Stimulated activated CD8-positive, alpha-beta memory T cell treated with anti-CD3 and anti-CD28 coated beads, Interleukin-2, amount 100 ng/mL, for 1 hour (primary cell): ENCODE measurements at places on chromosomes 7 and 10.

DNA sequence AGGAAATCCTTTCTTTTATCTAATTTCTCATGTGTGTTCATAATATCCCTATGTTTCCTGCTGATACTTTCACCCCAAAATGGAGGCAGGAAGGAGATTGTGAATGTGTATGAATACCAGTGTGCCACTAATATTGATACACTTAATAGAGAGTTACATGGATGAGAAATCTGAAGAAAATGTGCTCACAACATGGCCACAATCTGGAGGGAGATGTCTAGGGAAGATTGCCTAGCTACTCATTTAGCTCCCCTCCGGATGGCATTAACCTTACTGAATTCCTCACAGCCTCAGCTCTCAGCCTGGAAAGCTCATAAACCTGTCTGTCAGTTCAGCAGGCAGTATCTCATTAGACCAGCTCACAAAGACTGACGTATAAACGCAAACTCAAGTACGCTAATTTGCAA, 23.4 kb upstream of the DMTF1 start:
- DNase-seq: no peak

- DNase-seq: no peak
Measured at GRCh38 chr7:55469271-55469681, 103.0 kb downstream of the VOPP1 start.

GRCh38 chr10:60663850-60664249, 114.4 kb upstream of the CDK1 start:
- no peak for DNase-seq

GRCh38 chr7:108114117-108114841, 15.9 kb downstream of the LAMB4 start:
- DNase-seq: no peak

DNA sequence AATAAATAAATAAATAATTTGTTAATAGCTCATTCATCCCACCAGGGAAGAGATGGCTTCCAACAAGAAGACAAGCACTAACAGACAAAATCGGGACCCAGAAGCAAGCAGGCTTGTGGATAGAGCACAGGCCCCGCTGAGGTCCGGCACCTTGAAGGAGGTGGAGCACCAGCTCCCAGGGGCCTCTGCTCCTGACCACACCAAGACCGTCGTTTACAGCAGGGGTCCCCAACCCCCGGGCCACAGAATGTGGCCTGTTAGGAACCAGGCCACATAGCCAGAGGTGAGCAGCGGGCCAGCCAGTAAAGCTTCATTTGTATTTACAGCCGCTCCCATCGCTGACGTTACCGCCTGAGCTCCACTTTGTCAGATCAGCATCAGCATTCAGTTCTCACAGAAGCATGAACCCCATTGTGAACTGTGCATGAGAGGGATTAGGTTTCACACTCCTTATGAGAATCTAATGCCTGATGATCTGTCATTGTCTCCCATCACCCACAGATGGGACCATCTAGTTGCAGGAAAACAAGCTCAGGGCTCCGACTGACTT, 33.3 kb upstream of the SUN1 start:
- DNase-seq: no peak

- no peak for DNase-seq
Measured at GRCh38 chr10:47031901-47032465, 120.8 kb downstream of the PTPN20 start.
